ENCODE measurements at places on chromosomes 7 and 10.

DNA sequence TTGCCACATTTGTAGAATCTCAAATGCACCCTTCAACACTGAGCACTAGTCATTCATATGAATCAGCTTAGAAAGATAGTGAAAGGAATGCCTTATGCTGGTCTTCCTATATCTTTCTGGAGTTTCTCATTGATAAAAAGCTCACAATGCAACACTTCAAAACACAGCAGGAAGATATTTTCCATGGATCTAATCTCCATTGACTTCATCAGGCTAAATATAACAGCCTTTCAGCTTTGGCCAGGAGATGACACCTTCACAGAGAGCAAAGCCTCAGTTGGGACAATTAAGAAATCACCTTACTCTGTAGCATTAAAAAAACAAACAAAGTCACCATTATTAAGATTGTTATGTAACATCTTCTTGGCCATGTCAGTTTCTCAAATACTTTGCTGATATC lies 6.7 kb downstream of the NRP1 start:
- DNase-seq = no peak

- no peak for DNase-seq
Observed at GRCh38 chr7:33581236-33581635, 324.1 kb upstream of the BMPER start.

DNA sequence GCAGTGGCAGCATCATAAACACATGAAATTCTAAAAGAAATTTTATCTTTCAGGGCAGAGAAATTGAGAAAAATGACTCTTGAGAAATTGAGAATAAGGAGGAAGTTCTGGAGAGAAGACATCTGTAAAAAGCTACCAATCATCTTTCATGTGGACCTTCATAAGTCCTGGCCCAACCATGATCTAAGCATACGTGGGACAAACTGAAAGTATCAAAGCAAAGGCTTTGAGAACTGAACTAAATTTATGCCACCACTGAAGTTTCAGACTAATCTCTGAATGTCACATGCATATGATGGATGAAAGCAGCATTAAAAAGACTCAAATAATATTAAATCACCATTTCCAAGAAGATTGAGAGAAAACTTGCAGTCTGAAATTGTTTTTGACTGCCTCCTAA lies 1502.8 kb upstream of the LRRTM3 start:
- DNase-seq = no peak

DNA sequence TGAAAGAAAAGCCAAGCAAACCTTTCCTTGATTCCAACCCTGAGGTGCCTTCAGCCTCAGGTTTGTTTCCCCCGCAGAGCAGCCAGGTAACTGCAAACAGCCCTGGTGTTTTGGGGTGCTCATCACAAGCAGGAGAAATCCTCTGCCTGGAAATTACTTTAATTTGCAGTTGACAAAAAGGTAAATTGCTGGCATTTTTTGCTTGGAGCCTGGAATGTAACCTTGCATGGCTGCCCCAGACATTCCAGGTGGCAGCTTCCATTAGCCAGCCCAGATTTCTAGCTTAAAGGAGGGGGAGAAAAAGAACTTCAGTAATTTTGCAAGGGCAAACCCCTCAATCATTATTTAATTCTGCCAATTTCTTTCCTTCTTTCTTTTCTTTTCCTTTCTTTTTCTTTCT lies 194.4 kb downstream of the MYOF start:
- DNase-seq = no peak

- no peak for DNase-seq
Observed at GRCh38 chr10:80927419-80928078, 389.8 kb downstream of the SH2D4B start.

GRCh38 chr7:10593080-10593479 lies 380.6 kb upstream of the PHF14 start:
- no peak for DNase-seq

GRCh38 chr7:151327659-151328058 lies 14.0 kb upstream of the NUB1 start:
- no peak for DNase-seq

DNA sequence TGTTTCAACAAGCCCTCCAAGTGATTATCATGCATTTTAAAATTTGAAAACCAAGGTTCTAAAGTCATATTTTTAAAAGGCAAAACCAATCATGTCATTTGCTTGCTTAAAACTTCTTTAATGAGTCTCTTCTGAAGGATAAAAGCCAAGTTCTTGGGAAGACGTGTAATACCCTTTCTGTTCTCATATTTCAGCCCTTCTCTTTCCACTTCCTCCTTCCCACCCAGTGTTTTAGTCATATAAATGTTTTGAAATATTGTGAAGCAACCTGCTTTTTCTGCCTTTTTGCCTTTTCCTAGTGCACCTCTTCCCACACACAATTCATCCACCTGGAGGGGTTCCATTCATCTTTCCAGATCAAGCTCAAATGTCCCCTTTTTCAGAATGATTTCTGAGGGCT lies 211.1 kb upstream of the LRRTM3 start:
- no peak for DNase-seq

DNA sequence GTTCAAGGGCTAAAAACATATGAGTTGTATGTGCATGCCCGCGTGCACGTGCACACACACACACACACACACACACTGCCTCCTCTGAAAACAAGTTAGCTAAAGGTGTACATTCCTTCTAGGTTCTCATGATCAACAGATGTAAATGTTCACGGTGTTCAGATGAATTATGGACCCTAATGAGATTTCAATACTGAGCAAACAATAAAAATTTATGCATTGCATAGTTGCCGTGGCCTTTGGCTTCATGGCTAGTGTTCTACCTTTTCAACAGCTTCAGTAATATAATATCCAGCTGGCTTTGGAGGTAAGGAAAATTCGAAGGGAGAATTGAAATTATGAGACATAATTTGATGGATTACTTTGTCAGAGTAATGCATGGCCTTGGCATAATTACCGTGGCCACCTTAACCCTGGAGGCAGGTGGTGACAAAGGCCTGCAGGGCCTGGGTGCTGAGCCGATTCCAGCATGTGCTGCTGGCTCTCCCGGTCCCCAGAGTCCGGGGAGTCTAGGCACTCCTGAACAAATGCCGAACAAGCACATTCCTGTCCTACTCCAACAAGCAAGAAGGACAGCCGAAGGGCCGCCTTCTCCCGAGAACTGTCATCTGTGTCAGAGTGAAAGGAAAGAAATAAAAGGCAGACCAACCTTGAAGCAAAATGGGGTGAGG lies 166.6 kb upstream of the TCF7L2 start:
- no peak for DNase-seq

DNA sequence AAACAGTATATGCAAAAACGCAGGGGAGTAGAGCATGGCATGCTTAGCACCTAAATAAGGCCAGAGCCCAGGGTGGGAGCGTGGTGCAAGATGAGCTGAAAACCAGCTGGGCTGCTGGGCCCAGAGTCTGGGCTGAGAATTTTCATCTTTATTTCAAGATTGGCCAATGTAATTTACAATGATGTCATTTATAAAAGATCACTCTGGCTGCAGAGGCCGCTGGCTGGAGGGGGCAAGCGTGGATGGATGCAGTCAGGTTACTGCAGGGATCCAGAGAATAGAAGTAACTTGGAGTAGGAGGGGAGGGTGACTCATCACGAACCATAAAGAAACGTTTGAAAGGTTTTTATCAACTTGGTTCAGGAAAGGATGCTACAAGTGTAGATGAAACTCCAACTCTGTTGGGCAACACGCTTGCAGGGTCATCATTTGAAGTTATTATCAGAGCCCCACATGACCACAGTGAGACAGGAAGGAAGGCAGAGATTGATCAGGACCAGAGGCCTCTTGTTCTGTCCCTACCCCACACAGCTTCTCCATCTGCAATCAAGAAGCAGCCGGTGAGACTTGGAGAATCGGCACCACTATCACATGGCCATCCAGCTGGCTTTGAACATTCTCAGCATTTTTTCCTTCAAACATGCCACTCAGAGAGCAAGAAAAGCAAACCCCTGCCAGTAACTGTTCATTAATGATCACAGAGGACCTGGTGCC lies 49.2 kb downstream of the ODAD2 start:
- no peak for DNase-seq

DNA sequence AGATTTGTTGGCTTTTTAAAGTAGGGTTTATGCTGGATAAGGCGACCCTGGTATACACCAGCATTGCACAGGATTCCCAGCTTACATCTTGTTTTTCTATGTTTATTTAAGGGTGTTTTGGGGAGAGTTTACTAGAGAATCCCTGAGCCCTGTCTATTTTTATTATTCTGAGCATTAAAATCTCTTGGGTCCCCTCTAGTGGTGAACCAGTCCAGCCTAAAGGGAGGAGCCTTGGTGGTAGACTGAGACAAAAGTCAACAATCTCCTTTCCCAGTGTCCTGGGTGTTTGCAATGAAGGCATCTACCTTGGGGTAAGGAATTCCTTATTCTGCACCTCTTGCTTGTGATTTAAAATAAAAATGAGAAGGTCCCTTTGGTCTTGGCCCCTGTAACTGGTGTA lies 38.2 kb downstream of the ANTXRL start:
- DNase-seq = no peak

DNA sequence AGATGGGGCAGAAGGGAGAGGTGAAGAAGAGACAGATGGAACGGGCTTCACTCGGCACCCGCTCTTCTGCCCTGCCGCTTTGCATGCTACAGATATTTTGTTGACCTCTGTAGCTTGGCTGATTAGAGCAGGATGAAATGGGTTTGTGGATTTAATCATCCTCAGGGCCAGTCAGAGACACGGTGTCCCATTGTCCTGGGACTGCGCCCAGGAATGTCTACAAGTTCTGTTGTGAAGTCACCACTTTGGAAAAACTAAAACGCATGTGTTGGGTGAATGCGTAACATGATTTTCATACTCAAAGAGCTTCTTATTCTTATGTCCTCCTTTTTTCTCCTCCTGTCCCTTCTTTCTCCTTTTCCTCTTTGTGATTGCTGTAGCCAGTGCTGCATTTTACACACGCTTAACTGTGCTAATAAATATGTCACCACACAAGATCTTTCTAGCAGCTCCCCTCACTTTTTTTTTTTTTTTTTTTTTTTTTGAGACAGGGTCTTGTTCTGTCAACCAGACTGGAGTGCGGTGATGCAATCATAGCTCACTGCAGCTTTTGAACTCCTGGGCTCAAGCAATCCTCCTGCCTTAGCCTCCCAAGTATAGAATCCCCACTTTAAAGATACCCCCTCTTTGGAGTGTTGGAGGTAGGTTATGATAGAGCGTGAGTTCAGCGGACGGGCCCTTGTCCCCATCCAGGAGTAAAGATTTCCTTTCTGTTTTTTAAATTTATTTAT lies 3.4 kb downstream of the CPA4 start:
- DNase-seq = no peak

GRCh38 chr10:46550795-46551700 lies 5.4 kb downstream of the GPRIN2 start:
- DNase-seq = no peak

GRCh38 chr10:103967448-103968071 lies 620 bp downstream of the SLK start:
- DNase-seq = no peak

GRCh38 chr7:157253850-157254249 lies 83.0 kb upstream of the DNAJB6 start:
- DNase-seq = no peak

DNA sequence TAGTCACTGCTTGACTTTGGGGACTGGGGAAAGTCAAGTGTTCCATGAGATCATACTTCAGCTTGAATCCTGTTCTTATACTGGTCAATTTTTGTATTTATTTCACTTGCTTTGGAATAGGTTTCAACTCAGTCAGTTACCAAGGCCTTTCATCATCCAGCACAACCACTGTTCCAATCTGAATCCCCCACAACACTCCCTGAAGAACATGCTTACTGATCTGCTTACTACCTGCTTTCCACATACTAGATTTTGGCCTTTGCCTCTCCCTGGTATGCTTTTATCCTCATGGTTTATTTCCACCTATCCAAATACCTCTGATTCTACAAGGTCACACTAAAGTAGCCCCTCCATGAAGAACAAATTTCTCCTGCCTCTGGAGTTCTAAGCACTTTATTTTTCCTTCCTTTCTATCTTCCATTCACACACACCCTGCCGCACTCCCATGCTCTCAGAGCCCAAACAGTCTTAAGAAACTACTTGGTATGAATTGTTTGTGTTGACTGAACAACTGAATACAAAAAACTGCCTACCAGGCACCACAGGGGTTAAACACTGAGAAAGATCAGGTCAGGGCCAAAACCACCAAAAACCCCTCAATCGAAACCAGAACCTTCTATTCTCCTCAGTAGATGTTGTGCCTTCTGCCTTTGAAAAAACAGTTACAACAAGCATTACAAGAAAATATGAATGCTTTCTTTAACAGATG lies 178.1 kb downstream of the AVL9 start:
- no peak for DNase-seq

GRCh38 chr10:132728741-132729140 lies 57.2 kb downstream of the NKX6-2 start:
- DNase-seq = no peak

DNA sequence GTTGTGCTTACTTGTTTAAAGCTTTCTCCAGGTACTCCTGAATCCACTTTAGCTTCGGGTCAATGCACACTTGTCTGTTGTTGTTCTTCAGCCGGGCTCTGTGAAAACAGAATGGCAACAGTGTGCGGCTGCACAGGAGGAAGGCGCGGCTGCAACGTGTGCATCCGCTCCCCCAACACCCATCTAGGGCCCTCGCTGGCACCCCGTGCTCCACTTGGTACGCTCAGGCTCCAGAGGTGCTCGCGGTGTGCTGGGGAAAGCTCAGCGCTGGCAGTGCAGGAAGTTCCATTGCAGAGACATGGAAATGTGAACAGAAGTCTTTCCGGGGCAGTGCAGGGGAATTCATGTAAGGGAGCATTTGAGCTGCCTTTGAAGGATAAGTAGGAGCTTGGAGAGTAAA lies 6.3 kb downstream of the CXCL12 start:
- DNase-seq = no peak

DNA sequence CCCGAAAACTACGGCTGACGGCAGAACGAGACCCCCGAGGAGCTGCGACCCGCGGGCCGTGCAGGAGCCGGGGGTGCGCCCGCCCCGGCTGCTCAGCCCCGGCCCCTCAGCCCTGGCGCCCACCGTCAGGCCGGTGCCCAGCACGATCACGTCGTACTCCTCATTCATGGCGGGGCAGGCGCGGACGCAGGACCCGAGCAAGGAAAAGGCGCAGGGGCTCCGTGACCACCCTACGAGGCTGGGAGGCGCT lies 218 bp downstream of the GDI2 start:
- no peak for DNase-seq

DNA sequence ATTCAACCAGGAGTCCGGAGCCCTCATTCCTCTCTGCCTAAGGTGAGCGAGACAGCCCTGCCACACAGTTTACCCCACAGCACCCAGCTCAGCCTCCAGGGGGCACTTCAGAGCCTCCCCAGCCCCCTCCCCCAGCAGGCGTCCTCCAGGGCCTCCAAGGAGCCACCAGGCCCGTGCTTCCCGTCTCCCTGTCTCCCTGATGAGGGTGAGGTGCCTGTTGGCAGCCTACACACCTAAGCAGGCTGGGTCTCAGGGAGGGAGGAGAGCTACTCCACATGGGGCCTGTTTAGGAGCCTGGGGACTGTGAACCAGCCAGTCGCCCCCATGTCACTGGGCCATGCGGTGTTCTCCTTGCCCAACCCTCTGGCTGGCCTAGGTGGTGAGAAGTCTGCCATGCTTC lies 28.9 kb upstream of the TRIM8 start:
- DNase-seq = no peak

- DNase-seq = no peak
Observed at GRCh38 chr10:72659694-72660093, 32.2 kb upstream of the MCU start.

All from stimulated activated CD8-positive, alpha-beta memory T cell treated with anti-CD3 and anti-CD28 coated beads, Interleukin-7, amount 100 ng/mL, for 48 hours (primary cell).